ENCODE measurements at places on chromosomes 7 and 10.
A peak's percentile ranks its signal among the peaks of the same experiment; 100 is the strongest.

GRCh38 chr10:106705681-106706100 is 458.8 kb downstream of the SORCS1 start:
- DNase-seq, result peak; percentile 76

- DNase-seq, result no peak
These were observed 70.8 kb downstream of the TCERG1L start for GRCh38 chr10:131240691-131241090.

- peak; percentile 87 for DNase-seq
These were observed 97.9 kb downstream of the WDR11 start for GRCh38 chr10:120948889-120949608.

DNA sequence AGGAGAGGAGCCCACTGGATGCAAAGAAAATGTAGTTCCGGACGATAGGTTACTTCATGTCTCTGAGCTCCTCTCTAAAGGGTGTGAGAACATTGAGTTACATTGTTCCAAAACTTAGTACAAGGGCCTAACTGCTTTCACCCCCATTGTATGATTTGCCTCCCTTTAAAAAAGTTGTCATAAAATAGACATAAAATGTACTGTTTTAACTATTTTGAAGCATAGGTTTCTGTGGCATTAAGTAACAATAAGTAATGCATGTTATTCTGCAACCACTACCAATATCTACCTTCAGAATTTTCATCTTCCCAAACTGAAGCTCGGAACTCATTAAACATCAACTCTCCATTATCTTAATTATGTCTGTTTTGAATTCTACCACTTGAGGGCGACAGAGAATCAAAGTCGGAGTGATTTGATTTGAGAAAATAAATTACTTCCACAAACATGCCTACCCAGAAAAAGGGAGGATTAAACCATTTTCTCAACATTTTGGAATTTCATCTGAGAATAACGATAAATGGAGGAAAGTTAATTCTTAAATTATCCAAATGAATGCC is 2.7 kb downstream of the IGFBP1 start:
- DNase-seq, result peak; percentile 14

DNA sequence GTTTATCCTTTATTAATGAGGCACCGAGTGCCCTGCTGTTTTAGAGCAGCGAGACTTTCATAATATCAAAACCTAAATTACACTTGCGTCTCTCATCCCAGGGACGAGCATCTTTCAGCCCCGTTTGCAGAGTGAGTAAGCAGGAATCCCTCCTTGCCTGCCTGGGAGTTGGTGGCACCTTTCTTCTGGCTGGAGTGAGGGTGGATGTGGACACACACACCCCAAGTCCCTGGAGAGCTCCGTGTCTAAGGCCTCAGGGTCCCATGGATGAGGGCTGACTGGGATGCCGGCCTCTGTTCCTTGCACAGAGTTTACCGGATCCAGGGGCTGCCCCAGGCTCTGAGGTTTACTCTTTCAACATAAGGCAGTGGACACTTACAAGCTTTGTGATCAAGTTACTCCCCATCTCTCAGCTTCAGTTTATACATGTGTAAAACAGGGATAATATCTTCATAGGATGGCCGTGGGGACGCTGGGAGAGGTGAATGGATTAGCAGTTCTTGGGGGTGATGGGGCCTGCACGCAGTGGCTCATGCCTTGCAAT is 24.5 kb downstream of the POLL start:
- DNase-seq, result no peak

DNA sequence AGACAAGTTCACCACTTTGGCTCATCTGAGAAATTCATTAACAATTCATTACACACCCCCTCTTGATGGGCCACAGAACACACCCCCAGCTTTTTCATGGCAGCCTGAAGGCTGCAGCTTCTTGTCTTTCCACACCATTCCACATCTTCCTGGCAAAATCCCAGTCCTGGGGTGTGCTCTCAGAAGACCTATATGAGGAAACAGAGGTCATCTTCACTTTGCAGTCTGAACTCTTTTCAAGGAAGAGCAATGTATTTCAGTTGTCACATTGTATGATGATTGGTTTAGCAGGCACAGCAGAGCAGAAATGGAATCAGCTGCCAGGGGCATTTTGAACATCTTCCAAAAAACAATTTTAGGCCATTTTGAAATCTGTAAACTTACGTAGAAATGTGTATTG is 7.8 kb upstream of the LRRC27 start:
- DNase-seq, result no peak

DNA sequence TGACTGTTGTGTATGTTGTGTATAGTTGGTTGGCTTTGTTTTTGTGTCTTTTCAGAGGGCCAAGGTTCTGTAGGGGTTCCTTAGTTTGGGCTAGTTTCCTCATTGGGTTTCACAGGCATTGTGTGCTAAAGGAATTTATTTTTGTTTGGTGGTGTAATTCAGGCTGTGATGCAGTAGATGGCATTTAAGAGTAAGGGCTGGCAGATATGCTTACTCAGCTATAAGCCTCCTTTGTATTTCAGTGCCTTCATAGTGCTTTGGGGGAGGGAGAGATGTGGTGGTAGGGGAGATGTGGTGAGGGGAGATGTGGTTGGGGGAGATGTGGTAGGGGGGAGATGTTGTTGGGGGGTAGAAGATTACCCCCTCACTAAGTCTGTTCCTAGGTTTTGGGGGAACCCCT is 91.7 kb downstream of the SLC25A40 start:
- no peak for DNase-seq

- DNase-seq, result no peak
These were observed 204.3 kb downstream of the DGKI start for GRCh38 chr7:137642472-137642871.

DNA sequence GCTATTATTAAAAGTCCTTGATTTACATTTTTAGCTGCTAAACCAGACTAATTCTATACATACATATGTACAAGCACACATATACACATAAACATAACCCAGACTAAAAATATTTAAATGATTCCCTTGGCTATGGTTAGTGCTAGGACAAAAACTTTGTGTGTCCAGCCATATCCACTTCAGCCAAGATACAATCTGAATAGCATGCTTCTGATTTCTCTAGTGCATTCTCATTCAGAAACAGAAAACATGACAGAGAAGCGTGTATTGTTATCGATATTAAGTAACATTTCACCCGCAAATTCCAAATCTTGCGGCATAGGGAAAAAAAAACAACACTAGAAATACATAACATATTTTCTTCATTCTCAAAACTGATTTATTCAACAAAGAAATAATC is 569.3 kb downstream of the KCNMA1 start:
- no peak for DNase-seq

- DNase-seq, result no peak
These were observed 132.8 kb downstream of the WNT2 start for GRCh38 chr7:117190104-117190503.

DNA sequence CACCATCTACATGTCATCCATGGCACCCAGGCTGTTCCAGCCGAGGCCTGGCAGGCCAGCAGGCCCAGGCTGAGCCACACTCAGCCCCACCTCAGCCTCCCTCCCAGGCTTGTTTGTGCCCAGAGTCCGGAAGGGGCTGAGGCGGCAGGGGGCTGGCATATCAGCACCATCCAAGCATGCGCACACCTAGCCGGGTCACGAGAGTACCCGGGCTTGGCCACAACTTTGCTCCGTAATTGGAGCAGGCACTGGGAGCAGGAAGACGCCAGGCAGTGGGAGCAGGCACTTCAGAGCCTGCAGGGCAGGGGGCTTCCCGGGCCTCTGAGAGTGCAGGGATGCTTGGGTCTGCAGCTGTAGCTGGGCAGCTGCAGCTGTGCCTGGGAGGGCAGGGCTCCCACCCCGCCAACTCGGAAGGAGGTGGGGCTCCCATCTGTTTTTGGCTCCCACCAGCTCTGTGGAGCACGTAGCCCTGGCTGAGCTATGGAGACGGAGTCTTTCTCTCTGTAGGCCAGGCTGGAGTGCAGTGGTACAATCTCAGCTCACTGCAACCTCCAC is 15.2 kb upstream of the TSPAN15 start:
- no peak for DNase-seq

- DNase-seq, result no peak
These were observed 98.9 kb downstream of the MKX start for GRCh38 chr10:27646604-27647175.

GRCh38 chr7:102063690-102064180 is 222.9 kb upstream of the SH2B2 start:
- peak; percentile 31 for DNase-seq

GRCh38 chr10:16662923-16663322 is 141.2 kb upstream of the C1QL3 start:
- no peak for DNase-seq

DNA sequence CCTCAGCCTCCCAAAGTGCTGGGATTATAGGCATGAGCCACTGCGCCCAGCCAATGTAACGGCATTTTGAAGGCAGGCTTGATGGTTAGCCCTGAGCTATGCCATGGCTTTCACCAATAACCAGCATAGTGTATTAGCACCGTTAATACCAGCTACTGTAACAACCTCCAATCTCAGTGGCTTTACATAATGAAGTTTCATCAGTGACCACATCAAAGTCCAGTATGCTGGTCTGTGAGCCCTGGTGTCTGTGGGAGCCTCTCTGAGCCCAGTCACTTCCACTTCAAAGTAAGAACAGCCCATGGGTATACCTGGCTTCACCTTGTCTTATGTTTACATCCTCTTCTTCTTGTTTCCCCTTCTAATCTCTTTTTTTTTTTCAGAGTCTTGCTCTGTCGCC is 11.6 kb upstream of the ZDHHC4 start:
- DNase-seq, result no peak

DNA sequence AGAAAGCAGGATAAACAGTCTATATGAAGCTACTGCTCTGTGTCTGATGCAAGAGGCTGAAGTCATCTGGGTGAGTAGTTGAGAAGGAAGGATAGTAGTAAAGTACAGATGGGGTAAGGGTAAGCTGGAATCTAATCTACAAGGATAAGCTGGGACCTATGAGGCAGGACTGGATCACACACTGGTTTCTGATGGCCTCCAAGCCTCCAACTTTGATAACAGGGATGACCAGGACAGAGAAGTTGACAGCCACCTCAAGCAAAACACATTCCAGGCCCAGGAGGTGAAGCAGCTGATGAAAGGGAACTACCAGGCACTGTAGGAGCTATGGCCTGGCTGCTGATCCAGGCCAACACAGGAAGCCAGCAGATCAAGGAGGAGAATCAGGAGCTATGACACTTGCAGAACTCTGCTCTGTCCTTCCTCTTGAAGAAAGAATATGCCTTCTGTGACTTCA is 278.1 kb upstream of the TMEM229A start:
- DNase-seq, result no peak

GRCh38 chr10:132654121-132654571 is 116.6 kb downstream of the INPP5A start:
- DNase-seq, result no peak

DNA sequence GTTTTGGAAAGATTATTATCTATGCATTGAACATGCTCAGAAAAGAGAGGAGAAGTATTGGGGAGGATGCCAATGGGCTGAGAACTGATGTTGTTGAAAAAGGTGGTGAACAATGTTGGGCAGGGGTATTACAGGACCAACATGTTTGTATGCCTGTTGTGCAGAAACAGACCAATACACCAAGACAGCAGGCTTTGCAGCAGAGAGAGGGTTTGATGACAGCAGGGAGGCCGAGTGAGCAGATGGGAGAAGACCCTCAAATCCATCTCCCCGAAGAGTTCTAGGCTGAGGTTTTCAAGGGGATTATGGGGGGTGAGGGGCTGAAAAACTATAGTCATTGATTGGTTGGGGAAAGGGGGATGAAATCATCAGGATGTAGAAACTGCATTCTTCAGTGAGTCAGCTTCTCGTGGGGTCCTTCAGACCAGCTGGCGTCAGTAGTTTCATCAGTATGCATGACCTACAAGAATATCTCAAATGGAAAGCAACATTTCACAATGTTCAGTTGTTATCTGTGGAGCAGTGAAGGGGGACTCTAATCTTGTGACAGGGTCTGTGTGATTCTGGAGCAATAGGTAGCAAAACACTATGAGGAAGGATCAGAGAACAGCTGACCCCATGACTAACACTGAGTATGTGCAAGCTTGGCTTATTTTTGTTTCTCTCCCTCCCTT is 167.8 kb downstream of the BAMBI start:
- DNase-seq, result no peak

- peak; percentile 70 for DNase-seq
These were observed 612 bp downstream of the KCP start for GRCh38 chr7:128909625-128910568.

DNA sequence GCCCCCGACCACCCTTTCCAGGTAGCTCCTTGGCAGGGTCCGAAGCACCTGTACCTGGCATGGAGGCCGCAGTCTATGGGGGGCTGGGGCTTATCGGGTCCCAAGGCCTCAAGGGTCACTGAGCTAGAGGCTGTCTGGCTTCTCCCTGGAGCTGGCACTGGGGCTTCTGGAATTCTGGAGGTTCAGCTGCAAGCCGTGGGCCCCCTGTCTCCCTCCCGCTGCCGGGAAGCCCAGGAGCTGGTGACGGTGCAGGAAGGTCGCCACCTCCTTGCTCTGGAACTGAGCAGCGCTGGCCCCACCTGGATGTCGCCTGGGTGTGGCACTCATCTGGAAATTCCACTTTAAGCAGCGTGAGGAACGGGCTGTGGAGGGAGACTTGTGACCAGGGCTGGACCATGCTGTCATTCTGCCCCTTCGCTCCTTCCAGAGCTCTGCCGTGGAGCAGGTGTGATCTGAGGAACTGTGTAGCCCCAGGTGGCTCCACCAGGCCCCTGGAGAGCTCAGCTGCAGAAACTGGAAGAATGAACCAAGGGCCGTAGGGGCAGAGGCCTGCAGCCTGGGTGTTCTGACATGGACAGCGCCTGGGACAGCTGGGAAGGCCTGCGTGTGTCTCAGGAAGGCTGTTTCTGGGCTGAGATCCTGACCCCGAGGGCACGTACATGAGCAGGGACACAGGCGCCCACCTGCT is 129.7 kb upstream of the PPP2R2D start:
- no peak for DNase-seq

GRCh38 chr10:98141484-98142073 is 7.1 kb downstream of the R3HCC1L start:
- no peak for DNase-seq

DNA sequence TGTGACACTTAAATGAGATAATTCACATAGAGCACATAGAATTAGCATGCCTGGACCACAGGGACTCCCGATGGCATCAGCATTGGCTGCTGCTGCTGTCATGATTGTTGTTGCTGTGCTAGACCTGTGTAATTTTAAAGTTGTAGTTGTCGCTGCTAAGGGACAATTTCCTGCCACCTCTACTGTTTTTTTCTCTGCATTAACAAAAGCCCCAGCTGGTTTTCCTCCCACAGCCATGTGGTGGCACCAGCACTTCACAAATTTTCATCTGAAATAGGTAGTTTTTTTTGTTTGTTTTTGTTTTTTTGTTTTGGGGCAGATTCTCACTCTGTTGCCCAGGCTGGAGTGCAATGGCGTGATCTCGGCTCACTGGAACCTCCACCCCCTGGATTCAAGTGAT is 25.4 kb upstream of the PRXL2A start:
- peak; percentile 39 for DNase-seq

GRCh38 chr7:41122256-41122987 is 580.5 kb downstream of the INHBA start:
- no peak for DNase-seq

DNA sequence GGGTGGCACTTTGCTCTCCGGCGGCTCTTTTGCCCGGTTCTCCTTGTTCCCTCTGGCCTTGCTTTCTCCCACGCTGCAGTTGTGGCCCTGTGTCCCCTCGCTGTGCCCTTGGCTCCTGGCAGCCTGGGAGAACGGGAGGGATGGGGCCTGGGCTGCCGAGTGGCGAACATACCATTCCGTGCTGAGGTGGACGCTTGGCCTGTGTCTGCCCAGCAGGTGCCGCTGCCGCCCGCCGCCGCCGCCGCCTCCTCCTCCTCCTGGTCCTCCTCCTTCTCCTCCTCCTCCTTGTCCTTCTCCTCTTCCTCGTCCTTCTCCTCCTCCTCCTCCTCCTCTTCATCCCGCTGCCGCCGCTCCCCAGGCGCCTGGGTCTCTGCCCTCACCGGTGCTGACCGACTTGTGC is 36.0 kb downstream of the AGAP3 start:
- DNase-seq, result peak; percentile 51
